ENCODE measurements at places on chromosomes 6 and 20.

GRCh38 chr20:60011512-60012507, 53.6 kb downstream of the CDH26 start:
- no peak for DNase-seq

DNA sequence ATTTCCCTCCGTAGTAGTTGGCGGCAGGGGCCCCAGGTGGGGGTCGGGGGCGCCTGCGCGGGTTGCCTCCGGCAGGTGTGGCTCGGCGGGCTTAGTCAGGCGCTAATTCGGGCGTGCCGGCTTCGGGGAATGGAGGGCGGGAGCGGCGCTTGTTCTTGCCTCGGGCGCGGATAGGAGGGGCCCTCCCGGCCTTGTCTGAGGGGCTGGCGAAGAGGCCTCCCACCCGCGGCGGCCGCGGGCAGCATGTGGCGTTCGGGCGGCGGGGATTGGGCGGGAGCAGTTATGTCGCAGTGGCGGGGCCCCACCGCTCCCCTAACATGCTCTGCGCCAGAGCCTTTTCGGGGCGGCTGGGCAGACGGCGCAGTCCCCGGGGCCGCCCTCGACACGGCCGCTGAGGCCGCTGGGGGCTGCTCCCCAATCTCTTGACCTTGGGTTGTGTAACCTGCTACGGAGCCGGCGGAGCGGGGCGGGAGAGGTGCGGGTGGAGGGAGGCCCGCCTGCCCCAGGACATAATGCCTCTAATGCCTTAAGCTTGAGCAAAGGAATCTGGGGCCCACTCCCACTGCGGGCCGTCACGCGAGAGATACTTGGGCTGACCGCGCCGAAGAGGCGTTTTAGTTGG, 1.1 kb downstream of the AMD1 start:
- DNase-seq: peak; percentile 42

DNA sequence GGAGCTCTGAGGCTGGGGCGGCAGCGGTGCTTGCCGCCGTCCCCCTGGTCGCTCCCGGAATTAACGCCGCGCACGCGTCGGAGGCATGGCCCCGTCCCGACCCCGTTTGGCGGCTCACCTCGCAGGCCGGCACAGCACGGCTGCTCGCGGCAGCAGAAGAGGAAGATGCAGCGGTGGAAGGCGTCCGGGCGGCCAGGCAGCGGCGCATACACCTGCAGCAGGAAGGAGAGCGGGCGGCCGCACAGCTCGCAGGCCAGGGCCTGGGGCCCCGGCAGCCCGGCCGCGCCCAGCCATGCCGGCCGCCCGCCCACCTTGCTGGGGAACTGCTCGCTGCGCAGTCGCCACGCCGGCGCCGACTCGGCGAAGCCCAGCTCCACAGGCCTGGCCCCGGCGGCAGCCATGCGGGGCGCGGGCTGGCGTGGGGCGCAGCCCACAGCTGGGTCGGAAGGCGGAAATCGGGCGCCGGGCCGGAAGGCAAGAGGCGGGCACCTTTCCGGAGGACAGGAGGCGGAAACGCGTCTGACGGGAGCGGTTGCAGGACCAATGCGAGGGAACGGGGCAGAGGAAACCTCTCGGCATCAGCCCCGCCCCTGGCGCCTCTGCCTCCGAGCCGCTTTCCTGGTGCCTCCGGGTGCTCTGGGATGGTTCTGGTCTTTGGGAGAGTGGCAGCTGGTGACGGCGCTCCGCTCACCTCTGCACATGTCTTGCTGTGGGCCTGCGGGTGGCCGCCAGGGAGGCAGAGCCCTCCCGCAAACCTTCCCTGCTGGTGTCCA, at the start of gene PDCD2:
Gene PDCD2 (minus strand): TSS at position 457 of the 773 bp plus-strand sequence. CDS start 56 bp downstream, at position 401.
- DNase-seq: peak; percentile 93

DNA sequence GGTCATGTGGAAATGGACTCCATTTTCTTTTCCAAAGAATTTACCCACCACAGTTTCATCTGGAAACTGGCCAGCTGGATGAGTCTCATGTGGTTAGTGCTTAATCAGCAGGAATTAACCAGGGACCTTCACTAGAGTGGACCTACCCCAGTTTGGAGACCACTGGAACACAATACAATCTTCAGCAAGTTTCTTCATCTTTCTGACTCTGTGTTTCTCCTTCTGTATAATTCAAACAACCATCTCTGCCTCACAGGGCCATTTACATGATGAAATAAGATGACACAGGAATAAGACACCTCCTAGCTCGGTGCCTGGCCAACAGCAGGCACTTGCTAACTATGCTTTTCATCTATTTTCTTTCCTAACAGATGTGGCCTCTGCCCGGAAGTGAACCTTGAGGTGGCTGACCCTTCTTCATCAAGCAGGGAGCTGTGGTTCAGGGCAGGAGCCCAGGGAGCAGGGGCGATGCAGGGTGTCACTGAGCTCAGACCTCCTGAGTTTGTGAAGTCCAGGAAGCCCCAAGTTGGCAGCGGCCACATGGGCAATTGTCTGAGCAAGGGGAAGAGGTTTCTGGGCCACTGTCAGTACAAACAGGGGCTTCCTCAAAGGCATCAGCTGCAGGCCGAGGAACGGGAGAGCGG, 98.8 kb downstream of the SOD2 start:
- DNase-seq: peak; percentile 73

- no peak for DNase-seq
These were observed 38.0 kb downstream of the KLHL31 start for GRCh38 chr6:53627391-53628218.

- peak; percentile 4 for DNase-seq
These were observed 4.6 kb downstream of the ZNF184 start for GRCh38 chr6:27468334-27468733.

DNA sequence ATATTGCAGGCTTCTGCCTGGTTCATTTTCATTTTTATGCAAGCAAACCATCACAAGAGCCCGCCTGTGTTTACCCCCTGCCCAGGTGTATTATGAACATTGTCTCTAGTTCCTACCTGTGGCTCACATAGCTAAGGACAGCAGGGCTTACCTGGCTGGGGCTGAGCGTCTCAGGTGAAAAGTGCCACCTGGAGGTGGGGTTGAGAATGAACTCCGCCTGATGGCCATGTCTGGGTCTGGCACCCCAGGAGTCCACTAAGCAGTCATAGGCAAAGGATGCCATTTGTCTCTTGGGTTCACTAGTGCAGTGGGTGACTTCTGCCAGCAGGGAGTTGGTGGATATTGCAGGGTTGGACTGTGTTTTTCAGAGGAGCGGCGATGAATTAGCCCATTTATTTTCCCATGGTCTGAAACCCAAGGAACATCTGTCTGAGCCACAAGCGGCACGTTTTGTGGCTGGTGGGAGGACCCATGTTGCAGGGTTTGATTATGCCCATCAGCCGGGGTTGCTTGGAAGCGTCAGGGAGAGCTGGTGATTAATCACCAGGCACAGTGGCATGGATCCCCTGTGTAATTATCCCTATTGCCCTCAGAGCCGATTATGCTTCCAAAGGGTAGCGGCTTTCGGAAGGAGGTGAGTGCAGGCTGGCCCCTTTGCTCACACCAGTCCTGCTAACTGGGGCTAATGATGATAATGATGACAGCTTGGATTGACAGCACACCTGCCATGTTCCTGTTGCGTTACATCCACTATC, 92.1 kb downstream of the CDH26 start:
- no peak for DNase-seq

DNA sequence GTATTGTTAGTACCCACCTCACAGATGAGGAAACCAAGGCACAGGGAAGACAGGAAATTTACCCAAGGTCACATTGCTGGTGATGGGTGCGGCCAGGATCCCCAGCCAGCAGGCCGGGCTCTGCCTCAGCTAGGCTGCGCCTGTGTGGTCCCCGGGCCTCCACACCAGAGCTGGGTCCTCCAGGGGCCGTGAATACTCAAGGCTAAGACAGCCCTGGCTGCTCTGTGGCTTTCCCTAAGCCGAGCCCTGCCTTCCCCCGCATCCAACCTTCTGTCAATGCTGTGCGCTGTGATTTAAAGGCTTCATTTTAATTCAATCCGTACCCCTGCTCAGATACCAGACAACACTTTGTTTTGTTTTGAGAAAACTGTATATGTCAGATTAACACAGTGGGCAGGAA, 246.7 kb downstream of the TTLL2 start:
- no peak for DNase-seq

- peak; percentile 25 for DNase-seq
These were observed 2.1 kb downstream of the GOPC start for GRCh38 chr6:117600008-117600743.

GRCh38 chr20:9279918-9280401, 211.1 kb downstream of the PLCB4 start:
- no peak for DNase-seq

GRCh38 chr6:97187951-97188350, 95.1 kb downstream of the MMS22L start:
- peak; percentile 6 for DNase-seq

- DNase-seq: peak; percentile 26
These were observed 56.3 kb upstream of the EYA4 start for GRCh38 chr6:133184798-133185372.

GRCh38 chr6:117233145-117233544, 32.2 kb upstream of the VGLL2 start:
- DNase-seq: peak; percentile 15

DNA sequence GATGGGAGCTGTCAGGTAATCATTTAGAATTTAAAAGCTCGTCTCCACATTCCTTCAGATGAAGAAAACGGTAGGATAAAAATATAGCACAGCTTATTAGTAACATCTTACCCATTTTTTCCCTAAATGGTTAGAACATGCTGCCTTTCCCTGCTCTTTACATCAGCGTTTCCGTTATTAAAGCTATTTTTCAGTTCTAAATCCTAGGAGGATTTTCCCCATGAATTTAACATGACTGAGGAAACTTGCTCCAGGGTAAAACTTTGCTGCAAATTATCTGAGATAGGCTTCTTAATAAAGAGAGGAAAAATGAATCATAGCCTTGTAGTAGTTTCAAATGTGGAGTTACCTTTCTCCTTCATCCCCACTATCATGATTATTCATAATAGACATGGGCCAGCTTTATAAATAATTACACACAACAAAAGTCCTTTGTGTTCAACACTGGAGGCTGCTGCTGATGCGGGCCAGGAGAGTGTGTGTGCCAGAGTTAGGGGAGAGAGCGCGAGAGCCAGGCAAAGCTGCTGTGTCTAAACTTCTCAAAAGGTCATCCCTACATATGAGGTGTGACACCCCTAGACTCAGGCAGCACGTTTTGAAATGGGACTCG, 24.4 kb downstream of the MYLIP start:
- DNase-seq: no peak

DNA sequence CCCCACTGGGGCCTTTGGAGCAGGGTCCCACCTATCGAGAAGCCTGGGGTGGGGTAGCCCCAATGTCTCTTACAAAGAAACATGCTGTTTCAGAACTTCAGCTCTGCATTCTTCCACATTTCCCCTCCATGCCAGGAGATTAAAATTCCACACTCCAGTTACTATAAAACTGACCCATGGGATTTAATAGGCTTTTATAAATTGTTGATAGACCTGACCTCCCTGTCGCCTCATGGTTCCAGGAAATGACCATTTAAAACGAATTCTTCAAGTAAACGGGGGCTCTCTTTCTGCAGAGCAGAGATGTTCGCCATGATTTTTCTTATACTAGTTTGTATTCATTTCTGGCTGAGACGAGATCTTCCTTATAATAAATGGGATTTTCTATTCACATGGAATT, 19.3 kb downstream of the RIN2 start:
- DNase-seq: peak; percentile 40

GRCh38 chr20:62642666-62643520, 590 bp downstream of the SLCO4A1 start:
- DNase-seq: peak; percentile 15

- no peak for DNase-seq
These were observed 213.5 kb upstream of the PDE10A start for GRCh38 chr6:165876588-165876987.

- no peak for DNase-seq
These were observed 565.1 kb upstream of the FLRT3 start for GRCh38 chr20:14902432-14903089.

DNA sequence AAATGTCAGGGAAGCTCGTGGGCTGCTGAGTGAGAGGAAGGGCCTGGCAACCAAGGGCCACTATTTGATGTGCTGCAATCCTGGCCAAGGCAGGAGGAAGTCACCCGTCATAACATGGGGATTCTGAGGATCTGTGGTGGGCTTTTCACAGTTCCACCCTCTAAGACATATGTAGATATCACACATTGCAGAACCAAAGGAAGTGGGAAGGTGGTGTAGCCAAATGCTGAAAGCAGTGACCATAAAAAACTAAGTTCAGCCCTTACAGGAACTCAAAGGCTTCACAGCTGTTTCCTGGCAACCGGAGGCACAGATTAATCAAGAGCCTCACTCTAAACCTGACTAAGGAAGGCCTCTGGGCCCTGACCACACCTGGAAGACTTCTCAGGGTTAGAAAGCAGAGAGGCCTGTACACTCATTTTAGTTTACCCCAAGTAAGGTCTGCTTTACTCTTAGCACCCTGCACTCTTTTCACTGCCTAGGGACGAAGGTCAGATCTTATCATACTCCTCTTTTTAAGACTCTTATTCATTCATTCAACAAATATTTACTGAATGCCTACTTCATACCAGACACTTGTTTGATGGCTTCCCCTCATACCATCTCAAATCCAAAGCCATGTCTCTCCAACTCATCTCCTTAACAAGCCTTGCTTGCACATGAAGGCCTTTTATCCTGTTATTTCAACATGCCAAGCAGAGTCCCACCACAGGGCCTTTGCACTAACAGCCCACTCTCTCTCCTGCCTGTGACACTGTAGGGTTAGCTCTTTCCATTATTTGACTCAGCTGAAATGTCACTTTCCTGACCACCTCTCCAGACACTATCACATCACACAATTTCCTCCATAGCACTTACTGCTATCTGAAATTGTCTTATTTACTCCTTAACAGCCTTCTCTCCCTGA, 2.6 kb downstream of the UBE2V1 start:
- DNase-seq: peak; percentile 84

DNA sequence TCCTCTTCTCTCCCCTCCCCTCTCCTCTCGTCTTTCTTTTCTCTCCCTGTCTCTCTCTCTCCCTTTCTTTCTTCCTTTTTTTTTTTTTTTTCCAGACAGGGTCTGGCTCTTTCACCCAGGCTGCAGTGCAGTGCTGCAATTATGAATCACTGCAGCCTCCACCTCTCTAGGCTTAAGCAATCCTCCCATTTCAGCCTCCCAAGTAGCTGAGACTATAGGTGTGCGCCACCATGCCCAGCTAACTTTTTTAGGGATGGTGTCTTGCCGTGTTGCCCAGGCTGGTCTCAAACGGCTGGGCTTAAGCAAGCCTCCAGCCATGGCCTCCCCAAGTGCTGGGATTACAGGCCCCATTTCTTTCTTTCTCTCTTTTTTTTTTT, 59.9 kb upstream of the NCOA3 start:
- DNase-seq: no peak

GRCh38 chr6:134999107-134999506, 49.2 kb upstream of the ALDH8A1 start:
- no peak for DNase-seq

Data from EH (cell line).